NCI-H82 (cell line): ENCODE measurements at places on chromosomes 3 and 15.

DNA sequence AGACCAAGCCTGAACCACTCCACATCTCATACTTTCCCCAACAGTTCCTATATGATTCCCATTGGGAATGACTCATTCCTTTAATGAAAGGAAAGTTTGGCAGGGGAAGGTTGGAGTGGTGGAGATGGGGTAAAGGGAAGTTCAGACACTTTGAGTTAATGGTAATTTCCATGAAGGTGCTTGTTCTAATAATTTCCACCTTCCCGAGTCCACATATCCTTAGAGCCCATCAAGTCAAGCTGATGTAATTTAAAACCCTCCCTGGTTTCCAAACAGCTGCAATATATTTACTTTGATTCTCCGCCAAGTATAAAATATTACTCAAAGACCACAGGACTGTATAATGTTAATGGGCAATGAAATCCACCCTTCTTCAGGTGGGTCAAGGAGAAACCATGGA is 95.0 kb upstream of the GALNT15 start:
- DNase-seq: no peak

DNA sequence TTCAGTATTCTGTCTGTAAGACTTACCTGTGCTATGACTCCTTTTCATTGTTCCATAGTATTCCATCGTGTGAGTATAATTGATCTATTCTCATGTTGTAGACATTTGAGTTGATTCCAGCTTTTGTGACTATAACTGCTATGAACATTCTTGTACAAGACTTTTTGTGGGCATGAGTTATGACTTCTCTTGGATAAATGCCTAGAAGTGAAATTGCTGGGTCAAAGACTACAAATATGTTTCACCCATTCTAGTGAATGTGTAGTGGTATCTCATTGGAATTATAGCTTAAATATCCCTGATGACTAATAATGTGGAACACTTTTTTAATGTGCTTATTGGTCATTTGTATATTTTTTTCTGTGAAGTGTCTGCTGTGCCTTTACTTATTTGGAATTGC is 27.6 kb upstream of the NPHP3 start:
- DNase-seq: no peak

DNA sequence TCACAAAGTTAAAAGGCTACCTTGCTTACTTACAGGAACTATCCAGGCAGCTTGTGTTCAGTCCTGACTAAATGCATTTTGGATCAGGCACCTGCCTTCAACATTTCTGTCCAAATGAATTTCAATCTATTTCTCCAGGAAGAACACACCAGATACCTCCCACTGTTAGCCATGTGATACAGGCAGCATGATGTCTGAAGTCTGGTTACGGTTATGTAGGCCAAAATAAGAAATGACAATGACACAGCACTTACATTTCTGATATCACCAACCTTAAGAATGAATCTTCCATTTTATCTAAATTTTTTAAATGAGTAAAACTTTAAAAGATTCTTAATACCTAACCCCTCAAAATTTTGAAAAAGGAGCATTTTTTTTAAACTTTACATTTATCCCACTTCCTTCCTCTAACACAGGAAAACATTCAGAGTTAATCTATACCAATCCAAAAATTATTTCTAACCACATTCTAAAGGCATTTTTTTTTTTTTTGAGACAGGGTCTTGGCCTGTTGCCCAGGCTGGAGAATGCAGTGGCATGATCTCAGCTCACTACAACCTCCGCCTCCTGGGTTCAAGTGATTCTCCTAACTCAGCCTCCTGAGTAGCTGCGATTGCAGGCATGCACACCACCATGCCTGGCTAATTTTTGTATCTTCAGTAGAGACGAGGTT is at the start of gene MAP4:
MAP4 (minus strand) TSS at position 116 of the 673 bp plus-strand sequence. CDS start 17,556 bp downstream, outside the sequence.
- DNase-seq: no peak

DNA sequence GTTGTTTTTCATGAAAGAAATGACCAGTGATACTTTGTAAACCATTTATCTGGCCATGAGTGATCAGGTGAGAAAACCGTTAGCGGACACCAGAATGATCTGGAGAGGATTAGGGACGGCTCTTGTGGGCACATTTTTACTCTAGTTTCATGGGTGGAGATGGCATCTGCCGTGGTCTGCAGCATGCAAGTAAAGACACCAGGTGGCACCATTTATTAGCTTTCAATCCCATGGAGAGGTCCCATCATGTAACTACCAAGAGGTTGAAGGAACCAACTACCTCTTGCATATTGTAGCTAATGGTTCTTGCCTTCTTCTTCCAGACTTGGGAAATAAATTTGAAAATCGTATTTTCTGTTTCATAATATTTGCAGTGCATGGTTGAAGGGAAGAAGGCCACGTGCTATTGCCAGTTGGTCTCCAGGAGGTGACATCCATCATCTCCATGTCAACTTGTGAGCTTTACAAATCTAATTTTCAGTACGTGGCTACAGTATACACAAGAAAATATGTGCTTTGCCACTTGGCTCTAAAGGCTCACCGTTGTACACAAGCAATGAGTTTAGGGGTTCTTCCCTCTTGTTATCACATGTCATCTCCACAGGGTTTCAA is 1.5 kb upstream of the MAPKBP1 start:
- peak; percentile 90 for DNase-seq
